Trophoblast cell (in vitro differentiated cells and primary cell): ENCODE measurements at places on chromosomes 2 and 18.
A peak's percentile ranks its signal among the peaks of the same experiment; 100 is the strongest.

DNA sequence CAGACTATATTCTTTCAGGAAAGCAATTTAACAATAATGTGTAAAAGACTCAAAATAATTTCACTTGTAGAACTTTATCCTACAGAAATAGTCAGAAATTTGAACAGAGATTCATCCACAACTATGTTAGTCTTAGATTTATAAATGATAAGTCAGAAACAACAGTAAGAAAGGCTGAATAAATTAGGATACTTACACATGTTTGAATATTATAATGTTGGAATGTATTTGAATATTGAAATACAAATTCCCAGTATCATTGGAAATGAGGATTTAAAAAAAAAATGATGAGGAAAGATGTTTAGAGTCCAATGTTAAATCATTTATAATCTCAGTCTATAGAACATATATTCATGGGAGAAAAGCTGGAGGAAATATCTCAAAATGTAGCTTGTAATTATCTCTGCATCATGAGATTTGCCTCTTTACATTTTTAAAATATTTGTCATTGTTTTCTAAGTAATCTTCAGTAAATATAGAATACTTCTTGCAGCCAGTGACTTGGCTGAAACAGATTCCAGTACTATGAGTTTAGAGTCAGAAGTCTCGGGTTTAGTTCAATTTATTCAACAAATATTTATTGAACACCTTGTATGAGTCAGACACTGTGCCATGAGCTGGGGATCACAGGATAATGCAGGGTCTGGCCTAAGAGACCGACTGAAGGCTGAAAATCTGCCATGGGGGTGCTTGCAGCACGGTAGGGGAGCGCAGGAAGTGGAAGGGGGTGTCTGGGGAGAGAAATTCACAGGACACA is 32.3 kb downstream of the CXCR4 start:
- H3K36me3 ChIP-seq: no peaks in the 10 kb centered on the region
- no peak overlapping the region for H3K27ac ChIP-seq
- peak; percentile 68 for DNase-seq
- H3K4me1 ChIP-seq: no peaks in the 10 kb centered on the region

DNA sequence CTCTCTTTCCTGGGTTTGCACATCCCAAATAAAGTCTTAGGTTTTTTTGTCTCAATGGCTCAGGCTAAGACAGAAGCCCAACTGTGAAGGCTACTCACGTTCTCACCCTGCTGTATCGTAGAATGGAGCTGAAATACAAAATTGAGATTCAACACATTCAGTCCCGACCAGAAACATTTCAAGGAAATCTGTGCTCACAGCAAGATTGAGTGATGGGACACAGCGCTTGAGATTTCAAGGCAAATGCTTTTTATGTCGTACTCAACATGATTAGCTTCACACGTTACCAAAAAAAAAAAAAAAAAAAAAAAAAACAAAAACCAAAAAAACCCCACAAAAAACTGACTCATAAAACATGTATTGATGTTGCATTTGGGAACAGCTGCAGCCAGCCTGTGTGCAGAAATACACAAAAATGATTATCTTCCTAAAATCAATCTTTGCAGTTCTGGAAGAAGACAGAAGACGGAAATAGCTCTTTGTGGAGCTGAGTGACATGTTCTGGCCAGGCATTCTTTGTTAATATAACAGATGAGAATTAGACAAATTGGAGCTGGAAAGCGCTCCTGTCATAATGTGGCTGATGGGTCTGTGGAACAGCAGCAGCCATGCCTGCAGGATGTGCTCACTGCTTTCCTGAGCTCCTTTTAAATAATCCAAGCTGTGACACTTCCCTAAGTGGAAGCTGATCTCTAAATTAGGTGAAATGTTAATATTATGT is 453.2 kb downstream of the LPIN1 start:
- H3K4me3 ChIP-seq: no peak overlapping the region
- H3K36me3 ChIP-seq: no peaks in the 10 kb centered on the region
- peaks cover 12% of the 10 kb centered on the region for H3K4me1 ChIP-seq
- no peak overlapping the region for H3K27ac ChIP-seq

- H3K4me3 ChIP-seq: no peak overlapping the region
- H3K27ac ChIP-seq: no peak overlapping the region
- H3K36me3 ChIP-seq: no peaks in the 10 kb centered on the region
- no peaks in the 10 kb centered on the region for H3K4me1 ChIP-seq
- no peak for DNase-seq
These were observed 444.3 kb downstream of the NBAS start for GRCh38 chr2:15116830-15117229.

DNA sequence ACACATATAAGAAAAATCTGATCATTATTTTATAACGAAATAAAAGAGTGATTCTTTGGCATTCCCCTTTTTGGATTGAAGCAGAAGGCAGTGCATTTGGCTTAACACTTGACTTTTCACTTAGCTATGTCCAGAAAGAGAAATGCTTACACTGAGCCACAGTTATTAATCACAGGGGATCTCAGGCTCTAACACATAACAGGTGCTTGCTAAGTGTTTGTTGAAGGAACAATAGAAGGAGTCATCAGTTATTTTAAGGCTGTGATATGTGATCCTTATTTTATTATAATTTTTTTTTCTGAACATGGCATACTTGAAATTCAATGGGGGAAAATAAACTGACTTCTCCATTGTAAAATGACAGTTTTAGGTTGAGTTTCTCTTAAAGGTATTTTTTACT is 209.5 kb downstream of the UBE2E3 start:
- H3K36me3 ChIP-seq: no peaks in the 10 kb centered on the region
- H3K4me3 ChIP-seq: no peak overlapping the region
- H3K27me3 ChIP-seq: no peaks in the 10 kb centered on the region
- H3K27ac ChIP-seq: no peak overlapping the region
- DNase-seq: no peak
- H3K4me1 ChIP-seq: no peaks in the 10 kb centered on the region

GRCh38 chr2:200148366-200148765 is 158.1 kb upstream of the SPATS2L start:
- H3K4me3 ChIP-seq: no peak overlapping the region
- DNase-seq: peak; percentile 66
- no peak overlapping the region for H3K27ac ChIP-seq

DNA sequence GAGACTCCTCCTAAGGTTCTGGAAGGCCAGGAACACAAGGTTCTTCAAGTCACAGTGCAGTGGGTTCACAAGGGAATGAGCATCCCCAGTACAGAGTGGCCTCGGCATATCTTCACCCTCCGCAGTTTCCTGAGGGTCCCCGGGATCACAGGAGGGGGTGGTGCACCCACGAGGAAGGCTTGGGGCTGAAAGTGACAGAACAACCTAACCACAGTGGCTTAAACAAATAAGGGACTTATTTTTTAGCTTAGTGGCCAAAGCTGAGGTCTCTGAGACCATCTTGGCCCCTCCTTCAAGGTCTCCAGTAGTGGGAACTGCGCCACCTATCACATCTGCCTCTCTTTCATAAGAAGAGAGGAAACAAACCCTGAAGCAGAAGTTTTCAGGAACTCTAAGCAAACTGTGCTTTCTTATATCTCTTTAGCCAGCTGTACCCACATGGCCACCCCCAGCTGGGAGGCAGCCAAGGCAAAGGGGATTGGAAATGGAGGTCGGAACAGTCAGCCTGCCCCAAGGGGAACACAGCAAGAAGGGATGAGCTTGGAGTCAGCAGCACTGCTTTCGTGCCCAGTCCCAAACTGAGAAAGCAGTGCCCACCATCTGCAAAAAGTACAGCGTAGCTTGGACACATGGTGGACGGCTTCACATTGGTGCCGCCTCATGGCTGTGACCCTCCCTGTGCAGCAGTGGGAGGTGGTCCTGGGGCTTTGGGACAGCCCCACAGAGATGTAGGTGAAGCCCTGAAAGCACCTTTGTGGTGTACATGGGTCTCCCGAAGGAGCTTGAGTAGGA is 260.0 kb upstream of the ID2 start:
- no peak overlapping the region for H3K4me3 ChIP-seq
- no peak overlapping the region for H3K27ac ChIP-seq
- no peaks in the 10 kb centered on the region for H3K27me3 ChIP-seq
- H3K4me1 ChIP-seq: no peaks in the 10 kb centered on the region
- DNase-seq: no peak
- H3K36me3 ChIP-seq: no peaks in the 10 kb centered on the region

DNA sequence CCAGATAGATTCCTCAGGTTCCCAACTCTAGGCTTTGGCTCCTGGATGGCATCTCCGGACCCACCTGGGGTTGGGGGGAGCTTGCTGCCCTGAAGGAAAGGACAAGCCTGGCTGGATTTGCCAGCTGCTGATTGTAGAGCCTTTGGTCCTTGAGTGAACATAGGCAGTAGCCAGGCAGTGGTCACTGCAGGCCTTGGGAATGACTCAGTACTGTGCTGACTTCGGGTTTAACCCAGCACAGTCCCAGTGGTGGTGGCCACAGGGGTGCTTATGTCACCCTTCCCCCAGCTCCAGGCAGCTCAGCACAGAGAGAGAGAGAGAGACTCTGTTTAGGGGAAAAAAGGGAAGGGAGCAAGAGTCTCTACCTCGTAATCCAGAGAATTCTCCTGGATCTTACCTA is 27.7 kb upstream of the ACTR2 start:
- H3K36me3 ChIP-seq: no peaks in the 10 kb centered on the region
- DNase-seq: no peak
- H3K27me3 ChIP-seq: no peaks in the 10 kb centered on the region
- H3K27ac ChIP-seq: no peak overlapping the region
- H3K4me3 ChIP-seq: no peak overlapping the region
- H3K4me1 ChIP-seq: no peaks in the 10 kb centered on the region

- no peaks in the 10 kb centered on the region for H3K27me3 ChIP-seq
- H3K4me1 ChIP-seq: no peaks in the 10 kb centered on the region
- peak; percentile 45 for DNase-seq
- H3K27ac ChIP-seq: no peak overlapping the region
- H3K4me3 ChIP-seq: no peak overlapping the region
These were observed 315.8 kb upstream of the NRP2 start for GRCh38 chr2:205366336-205367060.

DNA sequence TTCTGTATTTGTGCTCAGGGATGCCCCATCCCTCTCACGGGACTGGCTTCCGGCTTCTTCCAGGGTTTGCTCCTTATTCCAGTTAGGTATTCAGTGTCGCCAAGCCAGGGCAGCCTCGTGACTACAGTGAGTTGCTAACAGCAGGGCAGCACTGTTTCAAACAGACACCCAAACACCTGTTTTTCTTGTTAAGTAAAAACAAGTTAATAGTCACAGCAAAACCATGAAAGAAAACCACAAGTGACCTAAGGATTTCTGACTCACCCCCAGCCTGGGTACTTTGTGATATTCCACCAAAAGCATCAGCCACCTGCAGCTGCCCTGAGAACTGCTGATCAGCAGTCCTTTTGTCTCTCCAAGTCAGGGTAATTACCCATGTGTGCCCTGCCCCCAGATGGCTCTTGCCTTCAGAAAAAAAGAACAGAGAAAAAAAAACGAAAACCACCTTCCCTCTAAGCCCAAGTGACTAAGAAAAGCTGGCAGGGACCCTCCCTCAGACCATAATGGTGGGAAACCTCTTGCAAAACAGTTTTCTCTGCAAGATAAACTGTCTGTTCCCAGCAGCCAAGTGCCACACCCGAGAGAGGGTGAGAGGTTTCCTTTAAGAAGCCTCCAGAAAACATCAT is 178.2 kb downstream of the ANAPC1 start:
- peak; percentile 83 for DNase-seq
- H3K36me3 ChIP-seq: no peaks in the 10 kb centered on the region

DNA sequence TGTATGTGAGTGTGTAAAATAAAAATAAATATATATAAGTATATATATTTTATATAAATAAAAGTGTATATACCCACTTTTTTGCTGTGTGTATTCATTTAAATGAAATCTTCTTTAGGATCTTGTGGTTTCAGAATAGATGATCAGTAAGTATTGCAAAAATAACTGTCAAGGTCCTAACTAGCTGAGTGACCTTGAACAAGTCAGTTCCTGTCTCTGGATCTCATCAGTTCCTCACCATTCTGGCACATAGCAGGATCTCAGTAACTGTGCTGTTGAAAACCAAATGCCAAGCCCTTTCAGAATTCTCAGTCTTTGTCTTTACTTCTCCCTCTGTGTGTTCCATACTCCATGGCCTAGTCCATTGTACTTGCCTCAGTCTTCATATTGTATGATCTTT is 115.3 kb upstream of the CXCR4 start:
- H3K27ac ChIP-seq: no peak overlapping the region
- H3K4me3 ChIP-seq: no peak overlapping the region
- H3K27me3 ChIP-seq: no peaks in the 10 kb centered on the region
- no peak for DNase-seq
- H3K4me1 ChIP-seq: peaks cover 9% of the 10 kb centered on the region
- no peaks in the 10 kb centered on the region for H3K36me3 ChIP-seq

- peaks cover 7% of the 10 kb centered on the region for H3K36me3 ChIP-seq
- peaks cover 2% of the 10 kb centered on the region for H3K4me1 ChIP-seq
- H3K4me3 ChIP-seq: no peak overlapping the region
- no peak for DNase-seq
- no peak overlapping the region for H3K27ac ChIP-seq
These were observed 23.3 kb downstream of the ARMC9 start for GRCh38 chr2:231221761-231222160.

- no peak overlapping the region for H3K4me3 ChIP-seq
- no peak overlapping the region for H3K27ac ChIP-seq
- peaks cover 2% of the 10 kb centered on the region for H3K36me3 ChIP-seq
- no peaks in the 10 kb centered on the region for H3K27me3 ChIP-seq
- DNase-seq: no peak
- peaks cover 2% of the 10 kb centered on the region for H3K4me1 ChIP-seq
These were observed 137.1 kb downstream of the RBMS1 start for GRCh38 chr2:160356485-160356884.

- no peaks in the 10 kb centered on the region for H3K36me3 ChIP-seq
- H3K27ac ChIP-seq: no peak overlapping the region
- DNase-seq: no peak
- H3K27me3 ChIP-seq: no peaks in the 10 kb centered on the region
- H3K4me3 ChIP-seq: no peak overlapping the region
These were observed 223.4 kb downstream of the WDPCP start for GRCh38 chr2:63364866-63365265.

DNA sequence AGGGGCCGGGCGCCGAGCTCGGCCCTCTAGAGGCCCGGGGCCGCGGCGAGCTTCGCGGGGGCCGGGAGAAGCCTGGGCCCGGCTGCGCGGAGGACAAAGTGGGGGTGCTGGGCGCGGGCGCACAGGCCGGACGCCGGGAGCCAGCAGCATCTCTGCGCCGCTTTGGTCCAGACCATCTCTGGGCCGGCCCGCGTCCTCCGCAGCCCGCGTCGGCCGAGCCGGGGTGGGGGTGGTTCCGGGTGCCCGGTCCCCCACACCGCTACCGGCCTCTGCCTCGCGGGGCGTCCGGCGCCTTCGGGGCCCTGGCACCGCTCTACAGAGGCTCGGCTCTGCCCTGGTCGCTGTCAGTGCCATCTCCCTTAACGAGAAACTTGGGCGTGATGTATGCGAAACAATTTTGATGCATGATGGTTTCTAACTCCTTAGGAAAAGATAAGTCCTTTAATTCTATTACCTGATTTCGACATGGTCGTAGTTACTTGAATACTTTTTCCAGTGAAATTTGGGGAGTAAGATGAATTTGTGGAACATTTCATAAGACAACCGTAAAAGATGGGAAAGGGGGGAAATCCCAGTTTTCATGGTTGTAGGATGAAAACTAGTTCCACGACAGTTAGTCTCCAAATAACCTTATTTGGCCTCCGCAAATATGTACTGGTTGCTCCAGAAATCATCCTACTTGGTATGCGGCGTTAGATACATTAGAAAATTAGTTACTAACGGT is 562 bp downstream of the TWSG1 start:
- H3K27me3 ChIP-seq: no peaks in the 10 kb centered on the region
- DNase-seq: peak; percentile 19
- H3K36me3 ChIP-seq: peaks cover 1% of the 10 kb centered on the region
- peak overlapping the region; percentile 90 for H3K4me3 ChIP-seq

- no peaks in the 10 kb centered on the region for H3K27me3 ChIP-seq
- peaks cover 5% of the 10 kb centered on the region for H3K4me1 ChIP-seq
- DNase-seq: no peak
- H3K4me3 ChIP-seq: no peak overlapping the region
- H3K36me3 ChIP-seq: peaks cover 37% of the 10 kb centered on the region
- H3K27ac ChIP-seq: no peak overlapping the region
These were observed 18.8 kb downstream of the TGOLN2 start for GRCh38 chr2:85308896-85309555.
